K562 (cell line): ENCODE measurements at places on chromosomes 13 and 19. TPM values are rescaled to one million over a fixed set of nuclear protein-coding genes. Genes with fewer than 3 reads are reported as not detected.
A peak's percentile ranks its signal among the peaks of the same experiment; 100 is the strongest.

- DNase-seq = peak; percentile 37
Measured at GRCh38 chr13:112721198-112722104, 31.6 kb downstream of the ATP11A start.

DNA sequence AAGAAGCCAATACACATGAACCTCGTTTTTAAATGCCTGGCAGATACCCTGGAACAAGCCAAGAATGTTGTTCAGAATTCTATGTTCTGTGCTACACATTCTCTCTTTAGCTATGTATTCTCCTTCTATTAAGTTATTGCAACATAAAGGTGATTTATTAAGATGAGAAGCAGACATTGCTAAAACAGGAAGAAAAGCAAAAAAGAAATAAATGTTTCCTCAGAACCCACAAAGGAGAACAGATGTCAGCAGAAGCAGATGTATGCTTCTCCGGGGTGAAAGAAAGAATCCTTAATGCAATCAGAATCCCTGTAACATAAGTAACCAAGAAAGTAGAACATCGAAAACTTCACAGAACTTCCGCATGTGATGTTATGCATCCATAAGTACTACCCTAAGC lies 302.9 kb downstream of the DCT start:
- no peak for DNase-seq

GRCh38 chr19:47226426-47227351 lies 4.3 kb downstream of the BBC3 start:
- DNase-seq = peak; percentile 79

DNA sequence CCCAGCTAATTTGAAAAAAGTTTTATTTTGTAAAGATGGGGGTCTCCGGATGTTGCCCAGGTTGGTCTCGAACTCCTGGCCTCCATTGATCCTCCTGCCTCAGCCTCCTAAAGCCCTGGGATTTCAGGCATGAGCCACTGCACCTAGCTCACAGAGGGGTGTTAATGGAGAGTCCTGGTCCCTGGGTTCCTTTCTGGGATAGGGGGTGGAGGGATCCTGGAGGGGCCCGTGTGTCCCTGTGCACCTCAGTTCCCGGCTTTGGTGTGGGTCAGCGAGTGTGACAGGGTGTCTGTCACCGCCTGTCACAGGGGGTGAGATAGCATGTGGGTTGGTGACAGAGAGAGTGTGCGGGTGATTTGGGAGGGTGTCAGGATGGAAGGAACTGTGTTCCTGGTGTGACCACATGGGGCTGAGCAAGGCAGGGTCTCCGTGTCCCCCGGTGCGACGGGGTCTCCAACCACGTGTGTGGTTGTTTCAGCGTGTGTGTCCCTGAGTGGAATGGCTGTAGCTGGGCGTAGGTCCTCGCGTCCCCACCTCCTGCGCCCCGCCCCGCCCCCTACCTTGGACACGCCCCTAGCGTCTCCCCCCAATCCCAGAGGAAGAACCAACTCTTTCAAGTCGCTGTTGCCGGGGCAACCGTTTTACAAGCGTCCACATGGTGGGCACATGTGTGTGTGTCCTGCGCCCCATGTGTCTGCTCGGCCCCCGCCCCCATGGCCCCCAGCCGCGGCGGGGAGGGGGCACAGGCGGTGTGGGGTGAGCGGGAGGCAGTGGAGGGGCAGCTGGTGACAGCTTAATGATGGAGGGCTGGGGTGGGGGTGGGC lies 2.9 kb upstream of the NRTN start:
- peak; percentile 75 for DNase-seq

GRCh38 chr13:110923777-110924638 lies 9.1 kb upstream of the ANKRD10 start:
- DNase-seq = no peak

GRCh38 chr13:69044629-69045028 lies 1063.0 kb upstream of the ATXN8OS start:
- DNase-seq = no peak

DNA sequence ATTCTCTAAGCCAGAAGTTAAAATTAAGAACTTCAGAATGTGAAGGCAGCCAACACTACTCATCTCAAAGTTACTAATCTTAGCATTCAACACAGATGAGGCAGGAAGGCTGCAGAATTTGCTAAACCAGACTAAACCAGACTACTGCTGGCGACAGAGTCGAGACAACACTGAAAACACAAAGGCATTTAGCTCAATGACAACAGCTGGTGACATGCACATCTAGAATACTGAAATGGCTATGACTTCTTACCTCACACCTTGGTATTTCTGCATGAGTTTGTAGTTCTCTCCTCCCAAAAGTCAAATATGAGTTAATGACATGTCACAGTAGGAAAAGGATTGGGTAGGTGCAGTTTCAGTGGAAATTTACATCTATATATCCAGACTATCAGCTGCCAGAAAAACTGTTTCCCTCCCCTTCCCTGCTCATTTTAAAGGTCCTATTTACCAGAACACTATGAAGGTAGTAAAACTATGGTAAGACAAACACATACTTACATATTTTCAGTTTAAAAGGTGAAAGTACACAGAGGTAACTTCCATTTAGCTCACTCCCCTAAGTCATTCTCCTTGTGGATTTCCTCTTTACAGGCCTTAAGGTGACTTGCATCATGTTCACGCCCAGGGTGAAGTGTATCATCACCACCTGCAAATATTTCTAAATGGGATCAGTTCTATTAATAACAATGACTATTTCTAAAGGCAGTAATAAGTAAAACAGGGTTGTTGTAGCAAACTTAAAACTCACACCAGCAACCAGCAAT lies 21.4 kb downstream of the FOXO1 start:
- DNase-seq = no peak

DNA sequence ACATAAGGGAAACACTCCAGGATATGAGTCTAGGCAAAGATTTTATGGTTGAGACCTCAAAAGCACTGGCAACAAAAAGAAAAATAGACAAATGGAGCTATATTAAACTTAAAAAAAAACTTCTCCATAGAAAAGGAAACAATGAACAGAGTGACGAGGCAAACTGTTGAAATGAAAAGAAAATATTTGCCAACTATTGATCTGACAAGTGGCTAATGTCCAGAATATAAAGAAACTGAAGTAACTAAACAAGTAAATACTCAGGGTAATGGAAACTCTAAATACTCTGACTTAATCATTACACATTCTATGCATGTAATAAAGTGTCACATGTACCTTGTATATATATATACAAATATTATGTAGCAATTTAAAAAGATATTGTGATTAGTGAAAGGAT lies 562.5 kb downstream of the GPC5 start:
- no peak for DNase-seq

GRCh38 chr13:77863144-77863543 lies 55.5 kb downstream of the EDNRB start:
- no peak for DNase-seq

- peak; percentile 37 for DNase-seq
Measured at GRCh38 chr19:35509018-35509652, 4.3 kb downstream of the DMKN start.

- peak; percentile 61 for DNase-seq
Measured at GRCh38 chr13:99796175-99796819, 175.3 kb downstream of the ZIC5 start.

GRCh38 chr13:91058066-91058465 lies 289.4 kb upstream of the MIR17HG start:
- no peak for DNase-seq

- DNase-seq = no peak
Measured at GRCh38 chr13:26719356-26719945, 41.1 kb downstream of the GPR12 start.

- no peak for DNase-seq
Measured at GRCh38 chr13:48542581-48543341, 9.9 kb upstream of the RCBTB2 start.

DNA sequence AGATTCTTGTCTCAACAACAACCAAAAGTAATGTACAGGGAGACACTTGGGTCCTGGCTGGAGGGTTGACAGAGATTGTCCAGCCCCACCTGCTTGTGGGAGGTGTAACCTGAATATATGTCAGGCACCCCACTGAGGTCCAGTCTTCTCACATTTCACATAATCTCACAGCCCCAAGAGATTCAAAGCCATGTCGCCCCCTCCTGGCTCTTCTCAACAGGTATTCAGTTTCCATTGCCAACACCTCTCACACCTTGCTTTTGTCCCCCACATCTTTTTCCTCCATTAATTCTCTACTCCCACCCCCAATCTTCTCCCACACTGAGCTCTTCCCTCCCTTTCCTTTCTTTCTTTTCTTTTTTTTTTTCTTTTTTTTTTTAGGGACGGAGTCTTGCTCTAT lies 11.2 kb downstream of the UNC13A start:
- DNase-seq = peak; percentile 71

DNA sequence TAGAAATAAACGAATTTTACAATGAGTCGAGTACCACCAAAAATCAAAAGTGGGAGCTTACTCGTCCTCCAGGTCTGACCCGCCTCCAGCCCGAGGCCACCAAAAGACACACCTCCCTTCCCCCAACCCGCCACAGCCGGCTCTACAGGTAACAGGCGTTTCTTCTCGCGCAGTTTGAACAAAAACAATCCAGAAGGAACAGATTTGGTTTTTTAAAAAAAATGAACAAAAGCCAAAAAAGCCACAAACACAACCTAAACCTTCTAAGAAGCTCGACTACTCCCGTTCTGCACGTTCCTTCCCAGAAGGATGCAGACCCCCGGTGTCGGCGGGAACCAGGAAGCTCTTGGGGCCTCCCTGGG lies 671 bp downstream of the ZDHHC20 start:
- DNase-seq = peak; percentile 42

GRCh38 chr19:40413291-40413845 lies at the start of gene PRX:
TSS of gene PRX (minus strand) at chr19:40413378. CDS start at chr19:40407932, 5,446 bp downstream.
- DNase-seq = peak; percentile 27

GRCh38 chr19:42487032-42487797 lies 41.1 kb downstream of the CEACAM1 start:
- no peak for DNase-seq

DNA sequence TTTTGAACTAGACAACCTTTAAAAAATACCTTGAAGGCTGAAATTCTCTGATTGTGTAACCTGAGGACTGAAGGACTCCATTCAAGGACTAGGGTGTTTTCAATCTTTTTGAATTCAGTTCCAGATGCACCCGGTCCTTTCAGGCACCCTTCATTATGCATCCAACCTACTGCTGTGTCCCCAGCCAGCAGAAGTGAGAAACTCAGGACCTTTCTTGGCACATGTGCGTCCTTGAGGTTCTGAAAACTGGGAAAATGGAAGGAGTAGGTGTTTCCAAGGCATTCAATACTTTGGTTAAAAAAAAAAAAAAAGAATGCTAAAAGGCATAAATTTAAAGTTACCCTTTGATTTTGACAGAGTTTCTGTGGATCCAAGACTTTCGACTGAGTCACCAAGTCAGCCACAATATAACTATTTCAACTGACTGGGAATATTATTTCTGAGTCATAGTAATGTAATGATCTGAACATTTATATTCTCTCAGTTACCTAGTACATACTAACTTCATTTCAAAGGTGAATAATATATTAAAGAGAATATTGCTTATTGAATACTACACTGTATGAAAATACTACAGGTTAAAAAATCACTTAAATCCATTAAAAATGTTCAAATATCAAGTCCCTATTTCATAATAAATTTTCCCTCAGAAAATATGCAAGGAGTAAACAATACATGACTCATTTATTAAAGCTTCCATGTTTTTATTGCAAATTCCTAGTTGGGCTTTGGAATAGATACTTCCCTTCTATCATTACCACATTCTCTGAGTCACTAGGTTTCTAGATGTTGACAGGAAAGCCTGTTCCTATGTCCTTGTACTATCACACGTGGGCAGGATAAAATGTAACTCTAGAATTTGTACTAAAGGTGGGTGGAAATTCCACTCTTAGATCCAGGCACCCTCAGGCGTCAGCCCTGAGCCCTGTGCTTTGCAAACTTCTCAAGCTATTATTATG lies 2.4 kb upstream of the ITGBL1 start:
- DNase-seq = no peak

- no peak for DNase-seq
Measured at GRCh38 chr13:51229731-51230130, 7.5 kb downstream of the FAM124A start.

DNA sequence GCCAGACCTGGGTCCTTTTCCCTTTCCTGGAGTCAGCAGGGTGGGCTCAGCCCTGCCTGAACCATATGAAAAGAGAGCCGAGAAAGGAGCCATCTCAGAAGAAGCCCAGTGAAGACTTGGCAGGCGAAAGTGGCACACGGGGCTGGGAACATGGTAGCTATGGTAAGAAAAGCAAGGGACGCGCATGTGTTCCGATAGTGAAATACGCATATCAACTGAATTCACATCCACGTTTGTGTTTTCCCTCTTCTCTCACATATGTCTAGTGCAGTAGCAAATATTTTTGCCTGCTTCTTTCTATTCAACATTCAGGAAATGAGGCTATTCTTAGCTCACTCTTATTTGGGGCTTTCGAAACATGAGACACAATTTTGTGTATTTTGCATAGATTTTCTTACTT lies 54.1 kb upstream of the PEG3 start:
- no peak for DNase-seq

- no peak for DNase-seq
Measured at GRCh38 chr19:12244370-12244769, 50.3 kb downstream of the ZNF44 start.

DNA sequence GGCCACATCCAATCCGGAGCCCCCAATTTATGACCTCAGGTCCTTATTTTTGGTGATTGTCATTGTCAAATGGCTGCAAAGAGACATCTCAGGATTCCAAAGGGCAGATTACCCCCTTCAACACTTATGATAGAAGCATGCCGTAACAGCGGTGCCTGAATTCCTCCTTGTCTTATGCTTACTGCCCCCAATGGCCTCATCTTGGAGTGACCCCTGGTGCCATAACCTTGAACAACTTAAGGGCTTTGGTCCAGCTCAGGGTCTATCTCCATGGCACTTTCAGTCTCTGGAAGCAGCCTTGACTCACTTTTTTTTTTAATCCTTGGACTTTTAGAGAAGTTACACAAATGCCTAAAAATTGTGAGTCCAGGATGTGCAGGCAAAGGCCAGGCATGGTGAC lies 171.6 kb upstream of the ZNF507 start:
- DNase-seq = no peak

DNA sequence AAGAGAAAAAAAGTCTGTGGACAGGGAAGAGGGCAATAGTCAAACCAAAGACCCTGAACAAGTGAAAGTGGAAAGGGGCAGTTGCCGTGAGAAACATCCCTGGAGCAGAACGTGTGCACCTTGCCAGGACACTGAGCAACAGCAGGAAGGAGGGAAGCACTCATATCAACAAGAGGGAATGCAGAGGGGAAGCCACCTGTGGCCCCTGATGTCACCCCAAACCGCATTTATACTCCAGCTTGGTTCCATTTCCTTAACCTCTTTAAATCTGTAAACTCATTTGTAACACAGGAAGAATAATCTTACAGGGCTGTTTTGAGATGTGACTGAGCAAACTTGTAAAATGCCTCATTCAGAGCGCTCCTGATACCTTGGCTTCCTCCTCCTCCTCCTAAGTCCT lies 698.8 kb downstream of the DIAPH3 start:
- no peak for DNase-seq

The ZNF615 gene
- total RNA-seq = 2.2 and 3.0 TPM in 2 replicates

The TLE6 gene
- total RNA-seq = 1.8 TPM in 2 replicates

The TMEM272 gene
- total RNA-seq = 0.09 and 0.16 TPM in 2 replicates

The SMIM17 gene
- total RNA-seq = not detected in 2 replicates

The CRX gene
- total RNA-seq = not detected in 2 replicates

The ZNF581 gene
- total RNA-seq = 35.7 and 39.4 TPM in 2 replicates

The TEX29 gene
- not detected in 2 replicates for total RNA-seq

The PLIN5 gene
- total RNA-seq = 1.3 TPM in 2 replicates

The FXYD3 gene
- total RNA-seq = 0.24 and 0.60 TPM in 2 replicates

The PRMT1 gene
- 324 and 326 TPM in 2 replicates for total RNA-seq

The ATP8B3 gene
- total RNA-seq = 12.3 and 13.2 TPM in 2 replicates

The CEACAM20 gene
- total RNA-seq = not detected in 2 replicates

The OR7C1 gene
- 0.16 TPM in 1 of 2 replicates, not detected in the other for total RNA-seq

The ARHGAP35 gene
- 24.5 and 26.4 TPM in 2 replicates for total RNA-seq

The ZNF253 gene
- total RNA-seq = 7.5 and 8.0 TPM in 2 replicates

The UPK1A gene
- not detected in 2 replicates for total RNA-seq

The GFY gene
- 0.11 TPM in 1 of 2 replicates, not detected in the other for total RNA-seq

The IGFL3 gene
- not detected in 2 replicates for total RNA-seq

The ANKLE1 gene
- 6.2 and 6.7 TPM in 2 replicates for total RNA-seq

The SLITRK6 gene
- total RNA-seq = not detected in 2 replicates
